ENCODE measurements at places on chromosomes 3 and 15. TPM values are rescaled to one million over a fixed set of nuclear protein-coding genes. Genes with fewer than 3 reads are reported as not detected.
A peak's percentile ranks its signal among the peaks of the same experiment; 100 is the strongest.

ZNF654 gene
- 22.5 TPM for polyA plus RNA-seq

GXYLT2 gene
- polyA plus RNA-seq: 18.3 TPM

- DNase-seq: no peak
Measured at GRCh38 chr3:99578339-99578970, 59.9 kb upstream of the COL8A1 start.

GRCh38 chr15:64046421-64047153 is at the start of gene DAPK2:
Gene DAPK2 (minus strand): TSS chr15:64046485. CDS start chr15:64040261, 6,224 bp downstream.
- peak; percentile 70 for DNase-seq

- DNase-seq: no peak
Measured at GRCh38 chr15:101105059-101105891, 146.6 kb downstream of the CHSY1 start.

GRCh38 chr3:57956119-57956832 is 51.9 kb upstream of the FLNB start:
- DNase-seq: no peak

DNA sequence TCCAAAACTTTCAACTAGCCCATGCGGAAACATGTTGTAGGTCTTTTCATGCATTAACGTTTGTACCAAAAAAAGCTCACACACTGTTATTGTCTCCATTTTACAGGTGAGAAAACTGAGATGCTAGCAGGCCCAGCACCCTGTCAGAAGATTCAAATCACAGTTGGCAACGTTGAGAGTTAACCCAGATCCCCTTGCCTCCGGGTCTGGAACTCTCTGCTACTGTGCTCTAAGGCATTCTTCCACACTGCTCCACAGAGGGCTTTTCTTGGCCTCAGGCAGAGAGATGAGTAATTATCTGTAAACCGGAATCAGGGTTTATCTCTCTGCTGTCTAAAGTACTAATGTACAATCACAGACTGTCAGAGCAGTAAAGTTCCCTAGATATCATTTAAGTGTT is 186.0 kb upstream of the LPP start:
- DNase-seq: no peak

- DNase-seq: no peak
Measured at GRCh38 chr3:191087391-191087790, 111.7 kb upstream of the OSTN start.

DNA sequence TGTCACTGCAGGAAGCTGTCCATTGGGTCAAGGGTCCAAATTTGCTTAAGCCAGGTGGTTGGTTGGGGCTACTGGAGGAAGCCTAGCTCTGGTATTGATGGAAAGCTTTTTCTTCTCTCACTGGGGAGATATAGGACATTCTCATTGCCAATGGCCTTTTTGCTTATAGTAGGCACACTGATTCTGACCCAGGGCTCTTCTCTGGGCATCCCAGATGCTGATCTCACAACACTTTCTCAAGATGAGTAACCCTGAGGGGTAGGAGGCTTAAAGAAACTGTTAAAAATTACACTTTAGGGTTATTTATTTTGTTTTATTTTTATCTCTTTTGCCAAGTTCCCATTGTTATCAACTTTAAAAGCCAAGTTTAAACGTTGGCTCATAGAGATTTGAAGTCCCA is 337.8 kb downstream of the LRRC3B start:
- DNase-seq: no peak
